RCC 7860 (cell line): ENCODE measurements at places on chromosomes 1 and 21.

- no peak for DNase-seq
These were observed 2.1 kb downstream of the KCNN3 start for GRCh38 chr1:154867841-154868605.

- peak; percentile 23 for DNase-seq
These were observed 775 bp upstream of the PRPF38B start for GRCh38 chr1:108691128-108691941.

DNA sequence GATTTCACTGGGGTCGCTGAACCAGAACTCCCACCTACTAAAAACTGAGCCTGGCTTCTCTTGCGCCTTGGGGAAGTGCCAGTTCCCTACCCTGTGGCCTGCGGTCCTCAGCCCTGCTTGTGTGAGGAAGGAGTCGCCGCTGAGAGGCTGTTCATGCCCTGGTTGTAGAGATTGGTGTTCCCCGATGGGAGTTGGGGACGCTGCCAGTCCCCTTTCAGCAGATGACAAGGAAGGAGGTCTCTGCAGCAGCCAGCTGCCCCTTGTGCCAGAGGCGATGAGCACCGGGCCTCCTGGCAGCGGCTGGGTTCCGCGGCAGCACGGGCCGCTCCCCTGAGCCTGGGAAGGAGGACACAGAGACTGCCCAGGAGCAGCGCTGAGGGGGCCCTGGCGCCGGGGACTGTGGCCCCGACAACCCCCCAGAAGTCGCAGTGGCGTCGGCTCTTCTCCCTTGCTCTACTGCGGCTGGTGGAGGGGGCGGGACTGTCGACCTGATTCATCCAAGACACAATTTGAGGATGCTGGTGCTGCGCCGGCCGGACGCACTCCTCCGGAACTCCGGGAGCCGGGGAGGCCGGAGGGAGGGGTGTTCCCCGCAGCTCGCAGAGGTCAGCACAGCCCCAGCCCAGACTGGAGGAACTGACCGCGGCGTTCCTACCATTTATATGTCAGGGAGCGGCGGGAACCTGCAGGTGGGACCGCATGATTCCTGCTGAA is 12.0 kb upstream of the ADORA3 start:
- no peak for DNase-seq

- DNase-seq = peak; percentile 7
These were observed 733 bp downstream of the TMEM35B start for GRCh38 chr1:34984435-34984792.

GRCh38 chr1:159869173-159869572 is 6.7 kb upstream of the VSIG8 start:
- peak; percentile 90 for DNase-seq

- DNase-seq = no peak
These were observed 3.3 kb upstream of the CD52 start for GRCh38 chr1:26314501-26314900.

DNA sequence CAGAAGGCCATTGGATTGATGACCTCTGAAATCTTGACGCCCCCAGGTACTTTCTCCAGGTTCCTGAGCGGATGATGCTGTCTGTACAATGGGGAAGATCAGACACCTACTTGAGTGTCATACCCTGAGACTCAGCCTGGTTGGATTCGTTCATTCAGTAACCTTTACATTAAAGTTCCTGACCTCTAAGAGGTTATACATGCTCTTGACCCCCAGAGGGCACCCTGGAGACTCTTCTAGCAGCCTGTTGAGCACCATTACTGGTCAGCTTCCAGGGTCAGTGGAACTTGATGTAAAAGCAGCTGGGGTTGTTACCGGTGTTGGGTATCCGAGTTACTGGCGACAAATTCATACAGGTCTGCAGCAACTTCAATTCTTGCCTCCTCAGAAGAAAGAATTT is 114.3 kb upstream of the ZNF678 start:
- peak; percentile 43 for DNase-seq

DNA sequence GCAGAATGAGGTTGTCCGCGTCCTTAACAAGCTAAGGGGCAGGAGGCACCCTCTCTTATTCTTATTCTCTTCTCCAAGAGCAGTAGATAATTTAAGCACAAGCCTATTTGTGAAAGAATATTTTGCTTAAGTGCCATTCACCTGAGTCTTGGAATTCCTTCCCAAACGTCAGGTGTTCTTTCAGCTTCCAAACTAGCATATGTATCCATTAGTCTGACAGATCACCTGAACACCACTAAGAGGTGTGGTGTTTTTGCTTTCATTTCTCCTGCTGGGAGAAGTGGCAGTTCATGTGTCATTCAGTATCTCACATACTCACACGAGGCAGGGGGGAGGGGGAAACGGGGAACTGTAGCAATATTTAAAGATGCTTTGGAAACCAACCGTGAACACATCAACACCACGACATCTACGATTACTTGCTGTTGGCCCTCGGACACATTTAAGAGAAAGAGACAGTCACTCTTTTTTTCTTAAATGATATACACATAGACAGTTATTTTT is 45.5 kb upstream of the RBM15 start:
- DNase-seq = no peak

GRCh38 chr1:6256645-6257044 is 4.3 kb downstream of the GPR153 start:
- DNase-seq = no peak

- DNase-seq = no peak
These were observed 1316.8 kb upstream of the B3GALT2 start for GRCh38 chr1:194503209-194503608.

GRCh38 chr21:33640697-33641351 is 717 bp downstream of the CRYZL1 start:
- DNase-seq = no peak

DNA sequence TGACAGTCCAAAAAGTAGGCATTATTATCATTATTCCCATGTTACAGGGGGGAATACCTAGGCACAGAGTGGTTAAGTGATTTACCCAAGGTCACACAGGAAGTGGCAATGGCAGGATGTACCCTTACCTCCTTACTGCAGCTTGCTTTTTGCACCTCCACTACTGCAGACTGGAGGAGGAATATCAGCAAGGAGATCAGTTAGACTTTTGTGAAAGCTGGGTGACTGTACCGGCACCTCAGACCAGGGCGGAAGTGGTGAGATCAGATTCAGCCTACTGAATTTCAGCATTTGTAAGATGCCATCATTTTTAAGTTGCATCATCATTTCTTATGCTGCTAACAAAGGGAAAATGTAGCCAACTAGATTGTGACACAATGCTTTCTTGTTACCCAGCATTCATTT is 4.5 kb downstream of the ADARB1 start:
- no peak for DNase-seq

GRCh38 chr1:51583532-51583931 is 33.4 kb upstream of the OSBPL9 start:
- no peak for DNase-seq

GRCh38 chr1:15051882-15052528 is 101.5 kb upstream of the TMEM51 start:
- no peak for DNase-seq

- no peak for DNase-seq
These were observed 3.8 kb upstream of the INKA2 start for GRCh38 chr1:111742938-111743549.

DNA sequence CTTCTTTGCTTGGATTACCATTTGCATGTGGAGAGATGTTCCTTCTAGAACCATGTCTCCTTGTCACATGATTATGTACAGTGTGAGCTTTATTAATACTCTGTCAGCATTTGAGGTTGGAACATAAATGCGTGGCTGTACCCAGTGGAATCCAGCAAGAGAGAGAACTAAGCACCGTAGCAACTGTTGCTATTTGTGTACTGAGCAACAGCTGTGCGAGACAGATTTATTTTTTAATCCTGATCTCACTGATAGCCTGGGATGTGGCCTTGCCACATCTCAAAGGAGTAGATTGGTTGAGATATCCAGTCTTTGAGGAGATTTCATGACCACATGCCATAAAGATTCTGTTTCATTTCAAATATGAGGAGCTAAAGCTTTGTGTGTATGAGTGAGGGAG is 43.4 kb downstream of the KIF1B start:
- peak; percentile 37 for DNase-seq

- no peak for DNase-seq
These were observed 10.2 kb upstream of the RXRG start for GRCh38 chr1:165455111-165455510.
